ENCODE measurements at places on chromosomes 7 and 10. TPM values are rescaled to one million over a fixed set of nuclear protein-coding genes. Genes with fewer than 3 reads are reported as not detected.

GRCh38 chr7:132349075-132349474, 227.2 kb downstream of the PLXNA4 start:
- DNase-seq, result no peak

DNA sequence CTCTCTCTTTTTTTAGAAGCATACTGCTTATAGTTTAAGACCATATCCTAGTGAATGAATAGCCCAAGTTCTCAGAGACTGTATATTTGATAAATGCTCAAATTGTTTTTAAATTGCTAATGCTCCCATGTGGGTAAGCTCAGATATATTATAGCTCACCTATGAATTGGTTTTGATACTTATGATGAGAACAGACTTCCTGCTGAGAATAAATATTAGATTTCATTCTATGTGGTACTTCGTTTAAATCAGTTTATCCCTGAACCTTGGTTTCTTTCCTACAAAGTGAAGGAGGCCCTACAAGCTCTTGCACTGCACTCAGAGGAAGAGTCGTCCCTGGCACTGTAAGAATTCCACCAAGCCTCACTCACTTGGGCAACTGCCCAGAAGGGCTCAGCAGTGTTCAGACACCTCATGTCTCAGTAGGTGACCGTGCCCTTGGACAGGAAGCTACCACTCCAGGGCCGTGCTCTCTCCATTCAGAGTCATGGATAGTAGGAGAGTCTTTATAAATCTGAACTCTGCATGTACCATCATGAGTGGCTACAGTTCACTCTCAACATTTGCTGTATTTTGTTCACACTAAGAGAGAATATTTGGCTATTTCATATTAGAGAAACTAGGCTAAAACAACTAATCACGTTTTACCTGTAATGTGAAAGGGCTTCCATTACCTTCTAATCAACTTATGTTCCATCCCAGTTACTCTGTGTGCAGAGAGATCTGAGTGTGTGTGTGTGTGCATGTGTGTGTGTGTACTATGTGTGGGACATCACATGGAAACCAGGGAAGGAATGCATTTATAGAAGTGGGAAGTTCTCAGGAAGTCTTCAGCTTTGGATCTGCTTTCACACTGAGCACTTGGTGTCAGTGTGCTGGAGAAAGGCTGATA, 93.8 kb downstream of the PTPRE start:
- no peak for DNase-seq

DNA sequence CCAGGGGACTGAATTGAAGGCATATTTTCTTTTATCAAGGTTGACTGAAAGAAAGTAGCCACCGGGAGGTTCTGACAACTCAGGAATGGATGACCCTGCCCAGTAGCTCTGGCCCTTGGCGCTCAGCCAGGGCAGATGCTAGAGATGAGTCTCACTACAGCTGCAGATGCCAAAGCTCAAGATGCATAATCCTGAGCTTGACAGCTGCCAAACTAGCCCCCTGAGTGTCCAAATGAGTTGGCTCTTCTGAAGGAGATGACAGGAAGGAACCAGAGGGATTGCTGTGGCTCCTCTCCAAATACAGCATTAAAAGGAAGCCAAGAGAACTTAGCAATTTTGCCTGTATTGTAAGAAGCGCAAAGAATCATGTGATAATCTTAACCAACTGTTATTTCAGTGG, 78.4 kb downstream of the NXPH1 start:
- peak; percentile 12 for DNase-seq

- DNase-seq, result peak; percentile 82
Observed at GRCh38 chr7:66413379-66414114, 208.4 kb downstream of the TPST1 start.

GRCh38 chr10:98478430-98479222, 31.9 kb upstream of the HPS1 start:
- DNase-seq, result no peak

- peak; percentile 67 for DNase-seq
Observed at GRCh38 chr10:79243181-79244067, 103.8 kb upstream of the PPIF start.

DNA sequence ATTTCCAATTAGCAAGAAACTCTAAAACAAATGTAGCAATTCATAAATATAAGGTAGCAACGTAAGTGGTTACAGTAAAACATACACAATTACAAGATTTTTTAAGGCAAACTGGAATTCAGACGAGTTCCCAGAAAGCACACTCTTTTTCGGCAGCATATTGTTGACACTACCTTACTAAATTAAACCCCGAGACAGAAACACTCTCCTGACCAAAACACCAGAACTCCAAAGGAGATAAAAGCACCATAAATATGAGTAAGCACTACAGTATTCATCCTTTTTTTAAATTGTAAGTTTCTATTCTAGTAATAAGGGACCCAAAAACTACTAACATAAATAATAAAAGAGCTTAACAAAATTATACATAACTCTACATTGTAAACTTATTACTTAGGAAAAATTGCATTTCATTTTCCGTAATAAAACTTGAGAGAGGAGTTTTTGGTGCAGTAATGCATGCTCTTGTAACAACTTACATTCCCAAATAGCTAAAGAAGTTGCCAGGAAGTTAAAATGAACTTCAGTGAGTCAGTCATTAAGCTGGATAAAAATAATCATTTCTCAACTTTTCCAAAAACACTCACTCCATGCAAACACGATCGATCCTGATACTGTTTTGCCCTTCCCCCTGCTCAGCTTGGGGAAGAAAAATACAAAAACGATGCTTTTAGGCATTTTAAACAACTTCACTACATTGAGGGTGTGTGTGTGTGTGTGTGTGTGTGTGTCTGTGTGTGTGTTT, 2.0 kb downstream of the PIP4K2A start:
- no peak for DNase-seq

- no peak for DNase-seq
Observed at GRCh38 chr10:131250454-131251145, 60.9 kb downstream of the TCERG1L start.

DNA sequence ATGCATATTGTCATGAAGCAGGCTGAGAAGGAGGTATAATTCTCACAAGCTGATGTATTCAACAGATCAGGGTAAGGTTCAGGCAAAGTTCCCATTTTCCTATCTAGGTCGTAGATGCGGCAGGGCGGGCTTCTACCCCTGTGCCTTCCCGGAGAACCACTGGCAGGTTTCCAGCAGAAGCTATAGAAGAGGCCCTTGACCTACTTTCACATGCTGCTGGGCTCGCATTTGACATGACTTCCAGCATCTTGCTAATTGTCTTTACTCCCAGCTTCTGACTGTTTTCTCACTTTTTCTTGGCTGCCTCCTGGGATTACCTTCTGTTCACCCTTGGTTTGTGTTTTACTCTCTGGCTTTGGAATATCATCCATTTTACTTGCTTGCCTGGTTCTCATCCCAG, 32.6 kb upstream of the ORC5 start:
- no peak for DNase-seq

Gene ERVW-1
- total RNA-seq, result not detected

Gene TMEM229A
- not detected for total RNA-seq
